T follicular helper cell (primary cell): ENCODE measurements at places on chromosomes 11 and 22.

GRCh38 chr11:71485466-71485865 is 32.5 kb downstream of the NADSYN1 start:
- no peak for DNase-seq

GRCh38 chr11:13126430-13126829 is 117.3 kb downstream of the RASSF10 start:
- no peak for DNase-seq

DNA sequence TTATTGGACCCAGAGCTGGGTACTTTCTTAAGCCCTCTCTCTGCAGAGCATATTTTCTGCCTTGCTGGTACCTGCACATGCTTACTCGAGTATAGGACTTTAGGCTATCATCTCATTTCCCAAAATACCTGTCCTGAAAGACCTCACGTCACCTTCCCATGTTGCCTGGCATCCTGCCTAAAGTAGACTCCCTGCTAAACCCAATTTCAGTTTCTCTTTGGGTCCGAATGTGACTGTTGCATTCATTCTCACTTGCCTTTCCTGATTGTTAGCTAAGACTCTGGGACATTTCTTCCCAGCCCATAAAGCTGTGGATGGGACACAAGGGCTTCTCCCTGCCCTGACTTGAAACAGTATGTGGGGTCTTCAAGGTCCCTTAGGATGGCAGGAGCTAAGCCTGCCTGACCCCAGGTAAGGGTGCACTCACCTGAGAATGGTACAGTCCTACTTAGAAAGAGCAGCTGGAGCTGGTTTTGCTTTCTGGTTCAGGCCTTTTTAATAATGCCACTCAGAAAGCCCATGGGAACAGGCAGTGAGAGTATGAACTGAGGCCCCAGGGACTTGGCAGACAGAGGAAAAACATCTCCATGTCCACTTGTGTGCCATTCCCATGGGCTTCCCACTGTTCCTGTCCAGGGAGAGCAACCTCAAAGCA is 12.9 kb downstream of the OR51E2 start:
- DNase-seq: no peak

DNA sequence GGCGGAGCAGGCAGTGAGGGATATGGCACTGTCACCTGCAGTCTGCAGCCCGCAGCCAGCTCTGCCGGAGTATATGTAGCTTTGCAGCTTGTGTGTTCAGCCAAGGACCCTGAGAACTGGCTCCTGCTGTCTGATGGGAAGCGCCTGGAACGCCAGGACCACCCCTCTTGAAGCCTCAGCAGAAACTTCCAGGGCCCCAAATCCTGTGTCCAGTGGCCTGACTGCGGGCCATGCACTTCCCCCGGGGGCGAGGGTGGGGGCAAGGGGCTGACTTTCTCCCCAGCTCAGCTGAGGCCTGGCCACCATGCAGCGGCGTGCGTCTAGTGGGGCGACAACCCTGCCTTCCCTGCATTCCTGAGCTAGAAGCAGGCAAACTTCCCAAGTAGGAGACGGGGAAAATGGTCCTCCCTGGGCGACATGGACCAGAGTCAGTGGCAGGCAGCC is 32.3 kb downstream of the PISD start:
- DNase-seq: no peak

DNA sequence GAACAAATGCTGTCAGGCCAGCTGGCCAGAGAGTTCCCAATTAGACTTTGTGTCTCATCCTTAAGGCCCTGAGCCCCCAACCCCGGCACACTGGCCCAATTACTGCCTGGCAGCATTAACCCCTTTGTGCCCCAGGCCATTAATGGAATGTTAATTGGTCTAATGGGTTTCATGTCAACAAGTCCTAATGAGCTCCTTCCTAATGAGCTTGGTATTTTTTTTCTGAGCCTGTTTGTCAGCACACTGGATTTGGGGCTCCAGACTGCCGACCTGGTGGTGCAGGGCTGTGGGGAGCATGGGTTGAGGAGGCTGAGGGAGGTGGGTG is 148.8 kb downstream of the FEZ1 start:
- DNase-seq: no peak

GRCh38 chr22:37045958-37046357 is 5.6 kb upstream of the KCTD17 start:
- no peak for DNase-seq

DNA sequence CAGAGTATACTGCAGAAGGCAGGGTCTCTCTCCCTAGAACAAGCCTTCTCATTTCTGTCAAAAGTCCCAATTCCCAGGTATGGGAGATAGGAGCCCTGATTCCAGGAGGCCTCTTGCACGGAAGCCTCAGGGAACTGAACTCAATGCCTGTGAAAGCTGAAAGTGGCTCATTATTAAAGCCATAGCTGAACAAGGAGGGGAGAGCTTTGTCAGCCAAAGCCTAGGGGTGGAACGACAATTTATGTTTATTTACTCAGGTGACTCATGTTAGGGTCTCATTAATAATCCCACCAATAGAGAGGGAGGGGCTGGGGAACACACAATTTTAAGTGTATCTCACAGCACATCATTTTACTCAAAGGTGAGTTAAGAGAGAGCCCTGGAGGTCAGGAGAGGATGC is 44.9 kb downstream of the DSCAML1 start:
- no peak for DNase-seq

GRCh38 chr11:70389201-70389600 is 9.1 kb upstream of the CTTN start:
- no peak for DNase-seq

- no peak for DNase-seq
These were observed 78.2 kb downstream of the FBLN1 start for GRCh38 chr22:45580726-45581381.

DNA sequence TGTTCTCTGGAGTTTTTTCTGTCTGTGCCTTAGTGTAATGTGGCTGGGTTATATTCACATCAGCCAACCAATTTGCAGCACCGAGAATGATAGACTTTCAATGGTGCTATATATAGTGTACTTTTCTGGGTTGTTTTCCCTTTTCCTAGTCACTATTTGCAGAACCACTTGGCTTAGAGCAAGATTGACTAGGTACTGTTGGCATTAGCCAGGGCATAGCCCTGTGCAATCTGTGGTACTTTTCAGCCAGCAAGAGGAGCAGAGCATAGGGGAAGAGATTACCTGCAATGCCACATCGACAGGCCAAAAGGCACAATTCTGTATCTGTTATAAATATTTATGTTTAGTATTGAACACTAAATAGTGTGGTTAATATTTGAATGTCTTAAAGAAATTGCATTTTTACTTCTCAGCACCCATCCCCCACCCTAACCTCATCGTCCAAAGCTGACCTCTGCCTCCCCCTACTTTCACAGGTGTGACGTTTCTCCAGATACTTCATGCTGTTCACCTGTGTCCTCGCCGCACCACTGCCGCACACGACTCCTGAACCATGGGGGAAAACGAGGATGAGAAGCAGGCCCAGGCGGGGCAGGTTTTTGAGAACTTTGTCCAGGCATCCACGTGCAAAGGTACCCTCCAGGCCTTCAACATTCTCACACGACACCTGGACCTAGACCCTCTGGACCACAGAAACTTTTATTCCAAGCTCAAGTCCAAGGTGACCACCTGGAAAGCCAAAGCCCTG is 51.4 kb downstream of the MICAL2 start:
- DNase-seq: no peak

DNA sequence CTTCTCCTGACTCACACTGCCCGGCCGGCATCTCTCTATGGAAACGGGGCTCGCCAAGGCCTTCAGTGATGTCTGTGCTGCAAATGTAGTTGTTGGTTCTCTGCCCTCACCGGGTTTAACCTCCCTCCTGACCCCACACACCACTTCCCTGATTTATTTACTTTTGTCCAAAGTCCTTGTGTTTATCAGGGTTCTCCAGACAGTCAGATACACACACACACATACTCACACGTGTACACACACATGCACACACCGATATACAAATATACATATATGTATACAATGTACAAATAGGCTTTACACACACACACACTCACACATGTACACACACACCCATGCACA is 647.0 kb downstream of the BRD1 start:
- no peak for DNase-seq

- DNase-seq: no peak
These were observed 8.7 kb downstream of the COMMD9 start for GRCh38 chr11:36280531-36280930.

GRCh38 chr22:20816559-20816958 is 42.1 kb downstream of the PI4KA start:
- DNase-seq: no peak

DNA sequence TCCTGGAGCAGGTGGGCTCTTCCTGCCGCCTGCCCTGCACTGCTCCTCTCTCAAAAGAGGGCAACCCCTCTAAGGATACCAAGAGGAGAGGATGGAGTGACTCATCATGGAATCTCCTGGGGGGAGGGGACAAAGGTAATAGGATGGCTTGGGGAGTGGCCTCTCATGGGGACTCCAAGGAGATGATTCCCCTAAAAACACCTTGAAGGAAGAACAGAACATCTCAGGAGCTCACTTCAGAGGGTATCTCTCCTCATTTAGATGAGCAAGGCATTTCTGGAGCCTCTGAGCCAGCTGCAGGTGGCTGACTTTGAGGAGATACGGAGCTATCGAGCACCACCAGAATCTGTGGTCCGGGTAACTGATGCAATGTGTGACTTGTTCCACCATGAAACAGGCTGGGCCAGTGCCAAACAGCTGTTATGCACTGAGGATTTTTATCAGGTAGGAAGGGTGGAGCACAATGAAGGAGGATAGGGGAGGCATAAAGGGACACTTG is 40.2 kb downstream of the RRP8 start:
- no peak for DNase-seq
